ENCODE measurements at places on chromosomes 1 and 21.

DNA sequence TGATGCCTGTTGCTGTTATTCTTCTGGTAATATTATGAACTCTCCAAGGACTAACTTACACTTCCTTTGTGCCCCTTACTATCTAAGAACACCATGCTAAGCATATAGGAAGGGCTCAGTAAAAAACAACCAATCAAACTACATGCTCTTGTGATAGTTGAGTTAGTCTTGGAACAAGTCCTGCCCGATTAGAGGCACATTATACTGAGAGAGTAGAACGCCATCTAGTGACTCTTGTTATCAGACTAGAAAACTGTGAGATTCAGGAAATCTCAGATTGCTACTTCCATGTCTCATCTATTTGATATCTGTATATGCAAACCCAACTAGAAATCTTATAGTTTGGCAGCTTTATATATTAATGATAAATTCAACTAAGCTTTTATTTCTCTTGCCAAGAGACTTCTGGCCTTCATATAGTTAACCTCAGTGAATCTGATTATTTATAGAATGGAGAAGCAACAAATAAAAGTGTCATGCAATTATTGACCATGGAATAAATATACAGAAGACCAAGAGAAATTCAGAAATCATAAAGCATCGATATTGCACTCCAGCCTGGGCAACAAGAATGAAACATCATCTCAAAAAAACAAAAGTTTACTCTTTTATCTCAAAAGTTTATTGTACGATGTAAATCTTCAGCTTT is 7.8 kb upstream of the SRRM1 start:
- peak; percentile 82 for DNase-seq

- no peak for DNase-seq
Measured at GRCh38 chr1:192407206-192407605, 90.4 kb downstream of the RGS21 start.

GRCh38 chr1:9280015-9280860 is 12.5 kb upstream of the SPSB1 start:
- DNase-seq = peak; percentile 99

- DNase-seq = peak; percentile 41
Measured at GRCh38 chr1:244092293-244092963, 41.3 kb downstream of the ZBTB18 start.

- DNase-seq = no peak
Measured at GRCh38 chr1:206067486-206068227, 14.7 kb downstream of the RHEX start.

DNA sequence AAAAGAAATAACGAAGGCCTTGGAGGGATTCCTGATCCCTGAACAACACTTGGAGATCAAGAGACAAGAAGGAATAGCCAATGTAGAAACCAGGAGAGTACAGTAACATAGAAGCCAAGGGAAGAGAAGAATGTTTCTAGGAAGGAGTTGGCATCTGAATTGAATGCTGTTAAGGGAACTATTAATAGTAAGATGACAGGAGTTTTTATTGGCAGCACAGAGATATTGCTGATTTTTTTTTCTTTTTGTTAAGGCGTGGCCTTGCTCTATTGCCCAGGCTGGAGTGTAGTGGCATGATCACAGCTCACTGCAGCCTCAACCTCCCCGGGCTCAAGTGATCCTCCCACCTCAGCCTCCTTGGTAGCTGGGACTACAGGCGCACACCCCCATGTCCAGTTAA is 9.6 kb upstream of the SFT2D2 start:
- no peak for DNase-seq

DNA sequence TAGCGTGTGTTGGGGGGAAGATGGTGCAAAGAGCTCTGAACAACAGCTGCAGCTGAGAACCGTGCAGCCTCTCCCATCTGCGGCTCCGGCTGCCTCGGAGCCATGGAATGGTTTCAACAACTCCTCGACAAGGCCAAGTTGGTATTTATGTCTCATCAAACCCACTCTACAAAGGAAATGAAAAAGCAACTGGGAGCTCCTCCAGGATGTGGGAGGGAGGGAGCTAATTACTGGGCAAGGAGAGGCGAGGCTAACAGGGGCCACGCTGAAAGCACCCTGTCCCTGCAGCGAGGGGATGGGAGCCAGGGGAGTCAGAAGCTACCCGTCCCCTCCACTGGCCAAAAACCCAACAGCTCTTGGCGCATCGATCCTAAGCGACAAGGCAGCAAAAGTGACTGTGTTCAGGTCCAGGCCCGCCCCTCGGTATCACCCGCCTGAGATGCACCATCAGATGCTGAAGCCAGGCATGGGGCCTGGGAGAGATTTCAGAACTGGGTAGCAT is 63.1 kb downstream of the ACOT7 start:
- DNase-seq = peak; percentile 86

GRCh38 chr1:81664341-81664740 is 136.4 kb upstream of the ADGRL2 start:
- peak; percentile 84 for DNase-seq

- no peak for DNase-seq
Measured at GRCh38 chr1:40161888-40162397, 756 bp downstream of the RLF start.

DNA sequence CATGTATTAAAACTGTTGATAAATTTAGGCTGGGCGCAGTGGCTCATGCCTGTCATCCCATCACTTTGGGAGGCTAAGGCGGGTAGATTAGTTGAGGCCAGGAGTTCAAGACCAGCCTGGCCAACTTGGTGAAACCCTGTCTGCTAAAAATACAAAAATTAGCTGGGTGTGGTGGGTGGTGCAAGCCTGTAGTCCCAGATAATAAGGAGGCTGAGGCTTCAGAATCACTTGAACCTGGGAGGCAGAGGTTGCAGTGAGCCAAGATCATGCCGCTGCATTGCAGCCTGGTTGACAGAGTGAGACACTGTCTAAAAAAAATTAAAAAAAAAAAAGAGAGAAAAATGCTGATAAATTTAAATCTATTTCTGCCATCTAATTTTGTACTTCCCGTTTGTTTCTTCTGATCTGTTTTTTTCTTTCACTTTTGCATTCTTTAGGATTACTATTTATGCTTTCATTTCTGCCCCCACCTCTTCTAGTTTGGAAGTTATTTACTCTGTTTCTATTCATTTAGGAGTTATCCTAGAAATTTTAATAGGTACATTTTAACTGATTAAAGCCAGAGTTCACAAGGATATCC is 3.2 kb upstream of the DENND1B start:
- DNase-seq = no peak

- DNase-seq = no peak
Measured at GRCh38 chr1:36301220-36301619, 4.9 kb upstream of the SH3D21 start.

- peak; percentile 76 for DNase-seq
Measured at GRCh38 chr1:150560576-150561253, 11.5 kb downstream of the ADAMTSL4 start.

DNA sequence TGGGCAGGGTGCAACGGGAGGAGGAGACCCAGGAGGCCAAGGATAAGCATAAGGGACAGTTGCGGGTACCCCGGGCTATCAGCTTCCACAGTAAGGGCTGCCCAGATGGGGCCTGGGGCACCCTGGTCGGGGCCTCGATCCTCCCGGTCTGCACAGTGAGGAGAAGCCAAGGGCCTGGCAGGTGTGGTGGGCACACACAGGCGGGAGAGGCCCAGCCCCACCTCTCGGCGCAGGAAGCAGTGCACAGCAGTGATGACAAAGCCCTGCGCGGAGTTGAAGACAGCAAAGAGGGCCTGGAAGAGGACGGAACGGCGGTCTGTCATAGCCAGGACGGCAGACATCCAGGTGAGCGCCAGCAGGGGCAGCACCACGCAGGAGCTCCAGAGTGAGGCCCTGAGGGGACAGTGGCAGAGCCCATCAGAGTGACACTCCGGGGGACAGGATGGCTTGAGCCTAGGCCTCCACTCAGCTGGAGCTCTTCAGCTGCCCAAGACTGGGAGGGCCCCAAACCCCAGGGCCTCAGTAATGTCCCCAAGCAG is 29.0 kb upstream of the COL16A1 start:
- no peak for DNase-seq

DNA sequence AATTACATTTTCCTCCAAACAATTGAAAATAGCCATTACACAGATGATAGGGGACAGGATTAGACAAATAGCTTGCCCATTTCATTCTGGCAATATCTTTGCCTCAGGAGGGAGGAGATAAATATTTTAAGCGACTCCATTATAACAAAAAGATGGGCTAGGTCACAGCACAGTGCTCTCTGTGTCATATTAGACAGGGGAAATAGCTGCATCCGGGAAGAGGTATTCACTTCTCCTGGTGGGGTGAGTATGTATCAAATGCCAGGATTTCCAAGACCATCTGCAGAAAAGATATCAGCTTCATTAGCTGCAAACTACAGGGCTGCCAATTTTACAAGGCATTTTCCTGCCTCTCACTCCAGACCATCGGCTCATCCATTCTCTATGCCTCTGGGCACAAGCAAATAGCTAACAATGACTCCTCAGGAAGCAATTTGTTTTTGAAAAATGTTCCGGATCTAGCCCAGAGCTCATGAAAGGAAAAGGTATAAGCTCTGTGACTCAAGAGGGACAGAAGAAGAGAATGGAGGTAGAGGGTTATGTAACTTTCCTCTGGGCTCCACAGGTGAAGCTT is 41.9 kb upstream of the ANGPTL7 start:
- DNase-seq = peak; percentile 77

- peak; percentile 42 for DNase-seq
Measured at GRCh38 chr21:15908187-15908586, 178.4 kb downstream of the USP25 start.

GRCh38 chr1:4654764-4655673 is 610 bp downstream of the AJAP1 start:
- peak; percentile 8 for DNase-seq

DNA sequence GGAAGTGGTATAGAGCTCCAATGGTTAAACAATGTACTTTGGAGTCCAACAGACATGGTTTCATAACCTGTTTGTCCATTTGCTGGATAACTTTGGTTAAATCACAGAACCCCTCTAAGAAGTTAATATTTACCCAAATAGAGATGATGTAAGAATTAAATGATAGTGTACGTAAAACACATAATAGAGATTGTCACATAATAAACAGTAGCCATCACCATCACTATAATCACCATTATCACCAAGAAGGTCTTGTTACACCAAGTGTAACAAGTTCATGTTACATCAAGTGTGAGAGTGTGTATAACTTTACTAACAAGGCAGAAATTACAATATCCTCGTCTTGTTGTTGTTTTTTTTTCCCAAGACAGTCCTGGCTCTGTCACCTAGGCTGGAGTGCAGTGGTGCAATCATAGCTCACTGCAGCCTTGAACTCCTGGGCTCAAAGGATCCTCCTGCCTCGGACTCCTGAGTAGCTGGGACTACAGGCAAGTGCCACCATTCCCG is 23.3 kb downstream of the NUCKS1 start:
- DNase-seq = no peak

- DNase-seq = no peak
Measured at GRCh38 chr1:53766194-53766742, 27.3 kb upstream of the GLIS1 start.

DNA sequence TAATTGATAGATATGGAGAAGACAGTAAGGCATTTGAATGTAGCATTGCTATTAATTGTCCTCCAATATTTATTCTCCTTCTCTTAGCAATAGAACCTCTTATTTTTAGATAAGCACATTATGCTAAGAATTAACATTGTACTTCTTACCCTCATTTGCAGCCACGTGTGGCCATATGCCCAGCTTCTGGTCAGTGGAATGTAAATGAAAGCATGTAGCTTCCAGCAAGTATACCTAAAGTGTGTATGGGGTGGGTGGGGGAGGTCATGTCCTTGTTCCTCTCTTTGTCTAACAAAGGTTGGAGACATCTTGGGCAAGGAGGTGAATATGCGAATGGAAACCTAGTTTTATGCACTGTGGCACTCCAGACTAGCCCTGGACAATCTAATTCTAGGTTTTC is 133.6 kb upstream of the HMCN1 start:
- DNase-seq = no peak

GRCh38 chr1:31650161-31651088 is 5.7 kb upstream of the PEF1 start:
- no peak for DNase-seq

DNA sequence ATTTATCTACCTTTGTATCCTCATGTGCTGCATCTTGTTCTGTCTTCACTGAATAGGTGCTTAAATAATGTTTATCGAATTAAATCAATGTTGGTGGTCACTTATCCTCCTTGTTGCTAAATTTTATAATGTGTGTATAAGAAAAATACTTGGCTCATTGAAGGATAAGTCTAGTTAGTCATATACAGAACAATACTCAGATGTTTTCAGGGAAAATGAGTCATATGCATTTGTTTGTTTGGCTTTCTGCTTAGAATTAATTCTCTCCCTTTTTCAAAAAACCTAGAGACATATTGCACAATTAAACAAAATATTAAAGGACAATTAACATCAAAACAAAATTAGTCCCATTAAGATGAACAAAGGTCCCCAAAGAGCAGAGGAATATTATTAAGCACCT is 89.0 kb downstream of the UBE2U start:
- peak; percentile 53 for DNase-seq

GRCh38 chr1:244773513-244773912 is 61.9 kb upstream of the COX20 start:
- no peak for DNase-seq

GRCh38 chr1:199033661-199034060 is 394.8 kb downstream of the PTPRC start:
- DNase-seq = no peak

- peak; percentile 77 for DNase-seq
Measured at GRCh38 chr1:29136391-29136915, 12.8 kb upstream of the TMEM200B start.

DNA sequence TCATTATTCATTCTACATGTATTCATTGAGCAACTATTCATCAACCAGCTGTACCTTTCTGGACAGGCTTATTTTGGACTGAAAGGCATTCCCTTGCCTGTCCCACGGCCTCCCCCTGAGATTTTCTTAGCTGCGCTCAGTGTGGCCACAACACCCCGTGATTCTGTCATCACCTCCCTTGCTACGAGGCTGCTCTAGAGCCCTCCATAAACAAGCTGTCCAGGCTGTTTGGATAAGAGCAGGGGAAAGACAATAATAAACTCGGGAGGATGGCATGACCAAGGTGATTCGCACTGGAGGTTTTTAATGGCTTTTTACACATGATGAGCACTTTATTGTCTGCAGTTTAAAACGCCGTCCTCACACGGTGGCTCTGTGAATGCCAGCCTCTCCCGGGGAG is 139.7 kb downstream of the ROR1 start:
- DNase-seq = no peak

DNA sequence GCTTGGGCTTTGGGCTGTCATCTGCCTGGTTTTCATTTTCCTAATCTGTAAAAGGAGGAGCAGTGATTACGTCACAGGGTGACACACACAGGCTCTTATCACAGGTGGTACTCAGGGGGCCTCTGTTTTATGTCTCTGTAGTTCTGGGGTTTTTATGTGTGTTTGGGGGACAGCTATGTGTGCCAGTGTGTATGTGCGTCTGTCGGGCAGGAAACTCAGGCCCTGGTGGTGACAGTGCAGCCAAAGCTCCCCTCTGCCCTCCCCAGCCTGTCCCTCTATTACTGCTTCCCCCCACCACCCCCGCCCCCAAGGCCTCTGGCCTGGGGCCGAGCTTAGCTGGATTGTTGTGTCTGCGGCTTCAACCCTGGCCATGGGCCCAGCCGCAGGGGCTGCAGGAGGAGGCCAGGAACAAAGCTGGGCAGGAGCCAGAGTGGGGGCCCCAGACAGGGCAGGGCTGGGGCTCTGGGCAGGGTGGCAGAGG is 13.3 kb downstream of the MFAP2 start:
- no peak for DNase-seq

GRCh38 chr1:2053217-2053616 is 3.0 kb downstream of the PRKCZ start:
- no peak for DNase-seq

Data from foreskin fibroblast (primary cell).